ENCODE measurements at places on chromosomes 5 and 9.

- no peak for DNase-seq
These were observed 22.0 kb downstream of the ADAMTS2 start for GRCh38 chr5:179323026-179323870.

DNA sequence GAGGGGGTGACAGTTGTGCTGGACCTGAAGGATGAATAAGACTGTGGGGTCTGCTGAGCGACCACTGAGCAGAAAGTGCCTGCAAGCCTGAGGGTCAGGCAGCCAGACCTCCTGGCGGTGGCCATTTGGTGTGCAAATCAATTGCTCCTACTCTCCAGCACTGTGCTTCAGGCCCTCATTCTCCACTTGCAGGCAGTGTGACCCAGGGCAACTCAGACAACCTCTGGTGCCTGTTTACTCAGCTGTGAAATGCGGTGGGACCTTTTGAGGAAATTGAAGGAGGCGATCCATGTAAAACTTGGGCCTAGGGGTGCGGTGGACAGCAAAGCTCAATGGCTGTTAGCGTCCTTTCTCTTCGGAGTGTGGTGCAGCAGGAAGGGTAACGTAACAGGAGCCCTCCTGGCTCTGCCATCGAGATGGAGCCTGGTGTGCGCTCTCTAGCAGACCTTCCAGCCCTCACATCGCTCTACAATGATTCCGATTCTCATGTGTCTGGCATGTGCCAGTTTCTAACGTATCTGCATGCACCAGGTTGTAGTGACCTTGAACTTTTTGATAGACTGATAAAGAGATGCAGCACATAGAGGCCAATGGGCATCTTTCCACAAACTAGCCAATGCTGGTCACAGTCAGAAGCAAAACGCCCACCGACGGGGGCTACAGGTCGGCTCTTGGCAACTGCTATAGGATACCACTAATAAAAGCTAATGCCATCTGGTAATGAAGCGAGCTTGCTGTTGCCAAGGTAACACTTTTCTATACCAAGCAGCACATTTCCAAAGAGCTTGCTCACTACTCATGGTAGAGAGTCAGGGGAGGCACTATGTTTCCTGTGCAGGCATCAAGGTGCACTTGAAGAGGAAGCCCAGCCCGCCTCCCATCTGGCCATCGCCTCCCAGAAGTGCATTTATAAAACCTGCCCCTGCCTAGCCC lies 159.7 kb upstream of the RAPGEF1 start:
- no peak for DNase-seq

- DNase-seq: no peak
These were observed 210.9 kb downstream of the ESM1 start for GRCh38 chr5:54774281-54775170.

DNA sequence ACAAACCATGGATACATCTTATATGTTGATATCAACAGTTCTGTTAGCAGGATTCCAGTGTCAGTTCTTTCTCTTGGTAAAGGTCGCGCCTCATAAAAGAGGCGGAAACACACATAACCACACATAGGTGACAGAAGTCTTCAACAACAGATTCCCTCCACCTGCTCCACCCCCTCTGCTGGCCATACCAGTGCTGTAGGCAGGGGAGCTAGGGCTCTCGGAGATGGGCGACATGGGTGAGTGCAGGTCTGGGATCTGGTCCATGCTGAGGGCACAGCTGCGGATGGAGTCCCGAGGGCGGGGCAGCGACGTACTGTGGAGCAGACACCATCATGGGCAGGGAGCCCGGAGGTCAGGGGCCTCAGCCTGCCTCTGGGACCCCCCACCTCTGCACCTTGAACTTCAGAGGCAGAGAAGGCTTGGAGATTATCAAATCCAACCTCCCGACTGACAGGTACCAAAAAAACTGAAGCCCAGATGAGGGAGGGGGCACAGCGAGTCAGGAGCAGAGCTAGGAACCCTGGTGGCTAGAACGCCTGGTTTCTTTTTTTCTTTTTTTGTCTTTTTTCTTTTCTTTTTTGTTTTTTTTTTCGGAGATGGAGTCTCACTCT lies 12.0 kb upstream of the TOR2A start:
- DNase-seq: no peak

GRCh38 chr5:42021923-42022322 lies 96.8 kb downstream of the FBXO4 start:
- no peak for DNase-seq

DNA sequence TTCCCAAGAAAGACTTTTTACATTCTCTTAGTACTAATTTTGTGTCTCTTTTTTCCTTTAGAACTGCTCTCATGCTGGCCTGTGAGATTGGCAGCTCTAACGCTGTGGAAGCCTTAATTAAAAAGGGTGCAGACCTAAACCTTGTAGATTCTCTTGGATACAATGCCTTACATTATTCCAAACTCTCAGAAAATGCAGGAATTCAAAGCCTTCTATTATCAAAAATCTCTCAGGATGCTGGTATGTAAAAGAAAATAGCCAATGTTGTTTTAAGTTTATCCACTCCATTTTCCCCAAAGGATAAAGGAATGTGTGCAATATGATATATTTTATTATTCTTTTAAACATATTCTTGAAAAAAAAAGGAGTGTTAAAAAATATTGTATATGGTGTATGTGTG lies 27.3 kb upstream of the TTC23L start:
- no peak for DNase-seq

DNA sequence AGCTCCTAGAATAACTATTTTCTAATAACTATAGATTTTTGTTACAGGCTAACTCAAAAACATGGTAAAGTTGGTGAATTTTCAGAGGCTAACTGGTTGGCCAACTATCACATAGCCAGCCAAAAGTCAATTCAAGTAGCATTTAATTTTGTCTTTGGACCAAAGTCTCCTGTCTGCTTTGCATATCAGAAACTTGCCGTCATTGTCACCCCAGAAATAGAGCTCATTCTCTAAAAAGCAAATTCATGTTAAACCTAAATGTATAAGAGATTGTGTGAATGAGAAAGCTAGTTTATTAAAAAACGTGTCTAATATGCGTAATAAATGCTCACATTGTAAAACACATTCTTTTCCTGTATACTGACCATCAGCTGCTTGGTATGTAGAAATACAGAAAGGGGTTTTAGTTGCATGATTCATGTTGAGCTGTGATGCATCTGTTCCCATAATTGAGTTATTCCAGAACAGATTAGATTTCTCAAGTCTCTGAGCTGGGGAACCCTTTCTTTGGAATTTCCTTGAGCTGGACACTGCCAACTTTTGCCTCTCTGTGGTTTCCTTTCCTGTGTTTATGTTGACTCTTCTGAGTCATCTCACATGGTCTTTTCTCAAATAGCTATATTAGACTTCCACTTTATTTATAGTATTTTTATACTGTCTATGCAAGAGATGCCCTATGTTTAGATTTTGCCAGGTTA lies 7.3 kb downstream of the SRFBP1 start:
- no peak for DNase-seq

- no peak for DNase-seq
These were observed 59.5 kb downstream of the TMEM174 start for GRCh38 chr5:73232266-73233041.

DNA sequence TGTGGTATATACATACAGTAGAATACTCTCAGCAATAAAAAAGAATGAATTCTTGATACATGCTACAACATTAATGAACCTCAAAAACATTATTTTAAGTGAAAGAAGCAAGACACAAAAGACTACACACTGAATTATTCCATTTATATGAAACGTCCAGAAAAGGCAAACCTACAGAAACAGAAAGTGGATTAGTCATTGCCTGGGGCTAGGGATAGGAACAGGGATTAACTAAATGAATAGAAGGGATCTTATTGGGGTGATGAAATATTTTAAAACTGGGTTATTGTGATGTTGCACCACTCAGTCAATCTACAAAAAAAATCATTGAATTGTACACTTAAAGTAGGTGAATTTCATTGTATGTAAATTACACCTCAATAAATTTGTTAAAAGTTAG lies 326.7 kb downstream of the PIK3R1 start:
- DNase-seq: no peak

DNA sequence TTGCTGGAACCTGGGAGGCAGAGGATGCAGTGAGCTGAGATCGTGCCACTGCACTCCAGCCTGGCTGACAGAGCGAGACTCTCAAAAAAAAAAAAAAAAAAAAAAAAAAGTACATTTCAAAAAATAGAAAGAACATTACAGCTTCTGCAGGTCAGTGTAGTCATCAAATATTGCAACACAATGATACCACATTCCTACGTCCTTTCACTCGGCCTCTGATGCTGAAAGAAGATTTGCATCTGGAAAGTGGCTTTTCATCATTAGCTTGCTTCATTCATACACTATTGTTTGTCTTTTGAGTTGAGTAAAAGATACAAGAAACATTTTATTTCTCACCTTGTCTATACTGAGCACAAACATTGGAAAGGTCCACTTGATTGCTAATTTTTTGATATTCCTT lies 59.6 kb upstream of the CPLANE1 start:
- DNase-seq: no peak

DNA sequence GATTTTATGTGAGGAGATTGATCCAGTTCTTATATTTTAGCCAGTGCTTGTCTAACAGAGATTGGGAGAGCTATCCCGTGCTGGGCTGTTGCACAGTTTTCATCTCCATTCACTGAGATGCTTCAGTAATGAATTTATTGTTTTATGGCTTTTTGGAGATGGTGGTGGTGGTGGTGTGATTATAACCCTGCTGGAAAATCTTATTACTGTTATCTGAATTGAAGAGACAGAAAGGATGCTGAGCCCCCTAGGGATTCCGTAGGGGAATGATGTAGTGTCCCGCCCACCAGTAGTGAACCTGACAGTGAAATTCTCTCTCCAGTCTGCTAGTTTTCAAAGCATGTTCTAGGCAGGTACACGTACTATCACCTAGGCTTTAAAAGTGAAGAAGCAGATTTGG lies 1.9 kb downstream of the RAI14 start:
- no peak for DNase-seq

DNA sequence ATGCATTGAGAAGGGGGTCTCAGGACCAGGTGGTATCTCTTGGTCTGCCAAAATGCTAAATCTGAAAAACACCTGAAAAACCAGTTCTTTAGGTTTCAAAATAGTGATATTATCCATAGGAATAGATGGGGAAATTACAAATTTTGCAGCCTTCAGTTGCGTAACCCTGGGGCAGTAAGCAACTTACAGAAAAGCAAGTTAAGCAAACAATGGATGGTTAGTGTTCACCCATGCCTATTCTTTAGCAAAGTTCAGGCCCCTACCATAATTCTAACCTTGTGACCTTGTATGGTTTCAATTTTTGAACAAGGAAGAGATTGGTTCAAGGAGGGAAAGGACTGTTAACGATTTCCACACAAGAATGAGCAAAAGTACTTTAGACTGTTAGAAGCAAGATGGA lies 24.5 kb downstream of the GLRX start:
- DNase-seq: no peak

- DNase-seq: no peak
These were observed 76.5 kb downstream of the DAP start for GRCh38 chr5:10684303-10685086.

GRCh38 chr5:12315461-12315860 lies 411.2 kb upstream of the CTNND2 start:
- DNase-seq: no peak

- no peak for DNase-seq
These were observed 6.6 kb upstream of the NFIB start for GRCh38 chr9:14320271-14321181.

- no peak for DNase-seq
These were observed 170.2 kb upstream of the FREM1 start for GRCh38 chr9:15080401-15080800.

GRCh38 chr9:5110867-5111681 lies 74.4 kb downstream of the INSL6 start:
- DNase-seq: no peak

GRCh38 chr9:21660976-21661375 lies 141.5 kb upstream of the MTAP start:
- DNase-seq: no peak

DNA sequence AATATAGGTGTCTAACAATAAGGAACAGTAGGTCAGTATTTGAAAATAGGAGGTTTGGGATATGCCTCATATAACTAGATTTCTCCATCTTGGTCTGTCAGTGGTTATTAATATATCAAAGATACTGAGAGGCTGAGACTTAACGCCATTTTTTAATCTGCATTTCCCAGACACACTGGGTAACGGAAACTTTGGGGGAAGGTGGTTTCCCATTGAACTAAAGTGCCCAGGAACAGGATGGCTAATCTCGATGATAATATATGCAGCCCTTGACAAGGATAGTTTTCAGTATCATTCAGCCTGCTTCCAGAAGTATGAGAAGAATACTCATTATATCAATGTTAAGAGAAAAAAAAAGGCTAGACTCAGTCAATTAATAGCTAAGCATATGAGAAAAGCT lies 30.7 kb downstream of the EFNA5 start:
- no peak for DNase-seq

DNA sequence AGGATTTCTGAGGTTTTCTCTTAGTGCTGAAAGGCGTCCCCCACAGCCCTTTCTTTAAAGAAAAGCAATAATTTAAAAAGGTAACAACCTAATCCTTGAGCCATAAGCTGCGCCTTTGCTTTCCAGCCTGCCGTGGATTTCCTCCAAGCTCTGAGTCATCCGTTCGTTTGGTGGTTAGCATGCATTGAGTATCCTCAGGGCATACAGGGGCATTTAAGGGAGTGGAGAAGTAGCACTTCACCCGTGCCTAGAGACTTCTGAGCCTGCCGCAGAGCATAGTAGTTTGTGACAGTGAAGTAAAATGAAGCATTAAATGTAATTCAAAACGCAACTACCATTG lies 892 bp upstream of the TNC start:
- no peak for DNase-seq

DNA sequence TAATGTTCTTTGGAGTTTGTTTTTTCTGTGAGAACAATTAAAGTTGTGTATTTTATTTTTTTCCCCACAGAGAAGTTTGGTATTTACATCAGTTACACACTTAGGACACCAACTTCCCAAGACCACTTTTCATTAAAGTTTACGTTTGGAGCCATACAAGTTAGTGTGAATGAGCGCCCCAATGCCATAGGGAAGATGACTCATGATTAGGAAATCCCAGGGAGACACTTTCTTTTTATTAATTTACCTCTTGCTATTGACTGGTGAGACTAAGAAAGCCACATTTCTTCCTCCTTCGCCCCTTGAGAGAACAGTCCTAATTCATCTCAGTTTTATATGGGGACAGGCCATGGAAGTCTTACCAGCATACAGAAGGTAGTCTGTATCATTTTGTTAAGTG lies 57.1 kb downstream of the EDIL3 start:
- no peak for DNase-seq

All from cerebellar nuclear complex (tissue), 1 donor.